GM13977 (cell line): ENCODE measurements at places on chromosomes 16 and 17.

DNA sequence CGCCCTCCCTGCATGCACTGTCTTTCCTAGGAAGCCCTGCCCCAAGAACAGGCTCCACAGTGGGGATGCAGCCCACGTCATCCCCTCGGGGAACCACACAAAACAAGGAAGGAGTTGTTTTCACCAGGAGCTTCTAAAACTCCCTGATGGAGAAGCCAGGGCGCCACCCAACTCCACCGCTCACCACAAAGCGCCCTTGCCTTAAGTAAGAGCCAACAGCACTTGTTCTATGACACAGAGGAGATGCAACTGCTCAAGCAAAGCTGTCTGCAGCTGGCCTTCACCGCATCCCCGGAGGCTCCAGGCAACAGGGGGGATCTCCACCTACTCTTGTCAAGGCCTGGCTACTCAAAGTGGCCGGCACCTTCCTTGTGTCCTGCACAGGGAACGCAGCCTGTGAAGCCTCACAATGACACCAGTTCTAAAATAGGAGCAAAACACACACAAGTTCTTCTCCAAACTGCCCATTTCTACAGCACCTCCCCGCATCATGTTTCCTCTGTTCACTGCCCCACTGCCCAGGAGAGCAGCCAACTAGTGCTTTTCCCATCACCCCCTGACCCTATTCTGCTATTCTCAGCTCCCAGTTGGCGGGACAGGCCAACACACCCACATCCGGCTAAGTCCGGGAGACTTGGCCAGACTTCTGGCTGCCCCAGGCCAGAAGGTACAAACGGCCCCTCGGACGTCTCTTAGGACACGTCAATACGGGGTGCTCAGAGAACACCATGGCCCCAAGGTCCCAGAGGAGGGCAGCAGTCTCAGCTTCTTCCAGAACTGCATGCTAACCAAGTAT is 24.2 kb downstream of the MPG start:
- no peak for DNase-seq

DNA sequence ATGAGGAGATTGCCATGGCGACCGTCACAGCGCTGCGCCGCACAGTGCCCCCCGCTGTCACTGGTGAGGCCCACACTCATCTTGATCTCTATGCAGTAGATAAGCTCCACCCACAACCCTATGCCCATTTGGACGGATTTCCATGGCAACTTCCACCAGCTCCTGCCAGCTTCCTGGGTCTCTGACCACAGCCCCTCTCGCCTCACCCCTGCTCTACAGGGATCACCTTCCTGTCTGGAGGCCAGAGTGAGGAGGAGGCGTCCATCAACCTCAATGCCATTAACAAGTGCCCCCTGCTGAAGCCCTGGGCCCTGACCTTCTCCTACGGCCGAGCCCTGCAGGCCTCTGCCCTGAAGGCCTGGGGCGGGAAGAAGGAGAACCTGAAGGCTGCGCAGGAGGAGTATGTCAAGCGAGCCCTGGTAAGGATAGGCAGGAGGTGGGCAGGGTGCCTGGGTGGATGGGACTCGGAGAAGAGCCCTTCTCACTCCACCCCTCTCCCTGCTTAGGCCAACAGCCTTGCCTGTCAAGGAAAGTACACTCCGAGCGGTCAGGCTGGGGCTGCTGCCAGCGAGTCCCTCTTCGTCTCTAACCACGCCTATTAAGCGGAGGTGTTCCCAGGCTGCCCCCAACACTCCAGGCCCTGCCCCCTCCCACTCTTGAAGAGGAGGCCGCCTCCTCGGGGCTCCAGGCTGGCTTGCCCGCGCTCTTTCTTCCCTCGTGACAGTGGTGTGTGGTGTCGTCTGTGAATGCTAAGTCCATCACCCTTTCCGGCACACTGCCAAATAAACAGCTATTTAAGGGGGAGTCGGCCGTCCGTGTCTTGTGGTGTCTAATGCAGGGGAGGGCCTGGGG is 4.3 kb downstream of the ALDOA start:
- no peak for DNase-seq

DNA sequence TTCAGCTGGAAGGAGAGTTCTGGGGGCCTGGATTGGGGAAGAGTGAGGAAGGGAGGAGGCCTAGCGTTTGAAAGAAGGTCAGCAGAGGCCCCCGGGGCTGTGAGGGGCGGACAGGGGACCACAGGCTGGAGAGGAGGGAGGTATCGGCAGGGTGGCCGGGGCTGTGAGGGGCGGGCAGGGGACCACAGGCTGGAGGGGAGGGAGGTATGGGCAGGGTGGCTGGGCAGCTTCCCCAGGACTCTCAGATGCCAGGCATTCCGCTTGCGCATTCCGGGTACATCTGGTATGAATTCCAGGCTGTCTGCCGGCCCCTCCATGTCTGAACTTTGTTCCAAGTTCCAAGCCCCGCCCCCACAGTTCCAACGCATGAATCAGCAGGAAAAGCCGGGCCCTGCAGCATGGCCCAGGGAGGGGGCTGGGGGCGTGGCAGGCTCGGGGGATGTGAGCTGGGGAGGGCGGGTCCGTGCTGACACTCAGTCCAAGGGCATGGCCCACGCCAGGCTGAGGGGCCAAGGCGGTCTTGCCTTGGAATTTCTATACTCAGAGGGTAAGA is 4.3 kb upstream of the TLCD2 start:
- DNase-seq: no peak

- DNase-seq: no peak
Measured at GRCh38 chr16:21702276-21702675, 38.5 kb downstream of the OTOA start.

DNA sequence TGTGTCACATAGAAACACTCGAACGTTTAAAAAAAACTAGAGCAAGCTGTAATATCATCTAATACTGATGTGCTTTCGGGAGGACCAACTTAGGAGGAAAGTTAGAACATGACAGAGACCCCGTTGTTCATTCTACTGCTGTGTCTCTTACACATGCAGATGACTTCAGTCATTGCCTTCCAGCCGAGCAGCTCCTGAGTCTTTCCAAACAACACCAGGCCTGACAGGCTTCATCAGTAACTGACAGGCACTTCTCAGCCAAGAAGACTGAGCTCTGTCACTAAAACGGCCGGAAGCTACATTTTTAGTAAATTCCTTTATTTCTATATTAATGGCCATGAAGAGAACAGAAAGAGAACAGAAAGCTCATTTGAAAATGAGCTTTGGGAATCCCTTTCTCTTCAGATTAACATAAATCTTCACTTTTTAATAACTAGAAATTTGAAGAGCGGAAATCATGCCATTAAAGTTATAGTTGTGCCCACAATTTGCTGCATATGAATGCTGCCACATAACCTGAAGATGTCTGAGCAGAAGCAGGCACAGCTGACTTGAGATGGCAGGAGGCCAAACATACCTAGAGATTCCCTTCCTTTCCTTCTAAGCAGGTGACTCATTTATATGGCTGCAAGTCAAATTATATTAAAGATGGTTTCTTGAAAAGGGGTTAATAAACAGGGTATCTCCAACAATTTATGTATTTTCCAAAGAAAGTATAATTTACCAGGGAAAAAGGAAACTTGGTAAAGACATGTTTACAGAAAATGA is 148.9 kb downstream of the ITFG1 start:
- no peak for DNase-seq

- no peak for DNase-seq
Measured at GRCh38 chr16:12775656-12776236, 27.9 kb downstream of the CPPED1 start.

GRCh38 chr17:49312722-49313121 is 49.3 kb downstream of the ZNF652 start:
- DNase-seq: no peak

- DNase-seq: no peak
Measured at GRCh38 chr16:17306745-17307144, 164.0 kb downstream of the XYLT1 start.

DNA sequence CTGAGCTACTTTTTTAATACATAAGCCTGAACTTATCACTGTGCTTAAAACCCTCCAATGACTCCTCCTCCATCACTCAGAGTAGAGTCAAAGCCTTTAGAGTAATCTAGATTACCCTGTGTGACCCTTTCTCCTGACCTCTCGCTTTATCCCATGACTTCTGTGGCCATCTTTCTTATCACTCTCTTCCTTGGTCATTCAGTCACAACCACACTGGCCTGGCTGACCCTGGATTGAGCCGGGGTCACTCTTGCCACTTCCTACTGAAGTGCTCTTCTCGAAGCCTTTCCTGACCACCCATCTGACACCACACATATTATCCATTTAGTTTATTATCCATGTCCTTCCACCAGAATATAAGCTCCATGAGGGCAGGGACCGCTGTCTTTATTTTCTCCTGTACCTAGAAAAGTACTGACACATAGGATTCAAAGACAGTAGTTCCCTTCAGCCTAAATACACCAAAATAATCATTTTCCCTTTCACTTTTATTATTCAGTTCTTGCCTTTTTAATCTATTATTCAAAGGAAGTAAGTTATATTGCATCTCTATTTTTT is 28.0 kb upstream of the ABCA9 start:
- DNase-seq: no peak

GRCh38 chr17:68204736-68205135 is 43.1 kb upstream of the AMZ2 start:
- peak; percentile 41 for DNase-seq

DNA sequence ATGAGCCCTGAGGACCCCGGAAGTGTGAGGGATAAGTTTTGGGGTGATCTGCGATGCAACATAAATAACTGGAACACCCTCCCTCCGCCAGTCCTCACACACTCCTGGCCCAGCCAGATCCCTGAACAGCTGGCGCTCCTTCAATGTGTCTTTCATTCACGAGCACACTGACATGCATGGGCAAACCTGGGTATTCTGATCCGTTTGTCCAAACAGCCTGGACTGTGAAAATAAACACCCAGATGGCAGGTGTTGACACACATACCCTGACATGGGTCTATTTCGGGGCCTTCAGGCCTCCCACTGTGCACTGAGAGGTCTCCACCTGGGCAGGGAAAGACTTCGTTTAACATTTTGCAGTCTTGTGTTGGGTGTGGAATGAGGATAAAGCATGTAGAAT is 3.0 kb upstream of the CPNE2 start:
- no peak for DNase-seq

GRCh38 chr17:1206026-1206777 is 26.4 kb upstream of the ABR start:
- no peak for DNase-seq

DNA sequence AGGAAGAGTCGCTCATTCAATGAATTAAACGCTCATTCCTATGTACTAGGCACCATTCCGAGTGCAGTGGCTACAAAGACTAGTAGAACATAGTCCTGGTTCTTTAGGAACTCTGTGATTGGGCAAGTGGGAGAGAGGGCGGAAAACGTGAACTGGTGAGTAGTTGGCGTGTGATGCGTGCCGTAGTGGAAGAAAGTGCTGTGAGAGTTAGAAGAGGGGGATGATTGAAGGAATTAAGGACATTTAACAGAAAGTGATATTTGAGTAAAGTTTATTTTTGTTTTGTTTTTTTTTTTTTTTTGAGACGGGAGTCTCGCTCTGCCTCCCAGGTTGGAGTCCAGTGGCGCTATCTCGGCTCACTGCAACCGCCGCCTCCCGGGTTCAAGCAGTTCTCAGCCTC is 7.9 kb upstream of the SLFN14 start:
- DNase-seq: no peak

DNA sequence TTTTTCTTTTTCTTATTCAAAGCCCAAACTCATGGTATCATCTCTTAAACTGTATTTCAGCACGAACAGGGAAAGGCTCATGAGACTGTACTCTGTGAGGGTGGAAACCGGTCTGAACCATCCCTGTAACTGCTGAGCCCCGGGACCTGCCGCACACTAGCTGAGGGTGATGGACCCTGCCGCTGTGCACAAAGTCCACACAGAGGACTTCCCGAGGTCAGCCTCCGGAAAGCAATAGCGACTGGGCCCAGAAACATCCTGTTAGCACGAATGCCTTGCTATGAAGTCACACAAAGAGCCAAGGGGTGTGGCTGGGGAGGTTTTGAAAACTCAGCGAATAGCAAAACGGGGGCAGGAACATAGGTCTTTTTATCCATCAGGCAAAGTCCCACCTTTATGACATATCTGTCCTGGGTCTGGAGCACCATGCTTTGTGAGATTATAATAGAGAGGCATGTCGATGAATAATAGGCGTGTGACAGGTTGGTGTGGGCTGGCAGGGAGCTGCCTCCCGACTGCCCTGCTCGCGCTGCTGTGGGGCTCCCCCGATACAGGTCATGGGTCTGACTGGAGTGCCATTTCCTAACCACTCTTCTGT is 33.4 kb downstream of the CDK5R1 start:
- peak; percentile 61 for DNase-seq

- peak; percentile 67 for DNase-seq
Measured at GRCh38 chr17:5526821-5527598, 40.6 kb downstream of the MIS12 start.

DNA sequence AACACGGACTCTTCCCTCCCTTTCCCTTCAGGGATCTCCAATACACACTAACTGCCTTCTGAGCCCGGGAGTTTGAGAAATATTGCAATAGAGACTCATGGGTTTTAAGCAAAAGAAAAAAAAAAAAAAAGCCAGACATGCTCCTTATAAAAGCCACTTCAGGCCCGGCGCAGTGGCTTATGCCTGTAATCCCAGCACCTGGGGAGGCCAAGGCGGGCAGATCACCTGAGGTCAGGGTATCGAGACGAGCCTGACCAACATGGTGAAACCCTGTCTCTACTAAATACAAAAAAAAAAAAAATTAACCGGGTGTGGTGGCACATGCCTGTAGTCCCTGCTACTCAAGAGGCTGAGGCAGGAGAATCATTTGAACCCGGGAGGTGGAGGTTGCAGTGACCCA is 2.4 kb upstream of the HEXD start:
- no peak for DNase-seq

GRCh38 chr16:62661435-62661834 is 625.2 kb upstream of the CDH8 start:
- no peak for DNase-seq

- DNase-seq: no peak
Measured at GRCh38 chr16:65598621-65599020, 476.8 kb upstream of the CDH11 start.

- no peak for DNase-seq
Measured at GRCh38 chr17:70190959-70191805, 21.9 kb downstream of the KCNJ2 start.

DNA sequence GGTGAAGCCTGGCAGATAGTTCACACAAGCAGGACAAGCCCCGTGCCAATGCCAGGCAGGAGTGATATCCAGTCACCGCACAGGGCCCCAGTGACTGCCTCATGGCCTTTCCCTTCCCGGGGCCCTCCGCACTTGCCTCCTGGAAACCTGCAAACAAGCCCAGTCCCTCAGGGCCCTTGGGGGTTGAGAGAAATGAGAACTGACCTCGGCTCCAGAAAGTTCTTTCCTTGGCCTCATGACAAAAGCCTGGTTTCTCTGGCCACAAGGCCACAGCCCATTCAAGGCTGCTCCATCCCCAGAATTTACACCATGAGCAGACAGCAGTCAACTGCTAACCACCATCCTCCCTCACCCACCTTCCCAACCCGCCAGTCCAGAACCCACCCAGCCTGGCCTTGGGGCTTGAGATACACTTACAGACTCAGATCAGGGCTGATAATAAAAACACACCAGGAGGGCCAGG is 77.6 kb downstream of the CCDC182 start:
- DNase-seq: no peak
